ENCODE measurements at places on chromosomes 12 and 14. TPM values are rescaled to one million over a fixed set of nuclear protein-coding genes. Genes with fewer than 3 reads are reported as not detected.

Gene PLA2G1B
- total RNA-seq, result not detected

Gene GPX2
- not detected for total RNA-seq

Gene TMEM253
- not detected for total RNA-seq

Gene NR2C1
- 15.6 TPM for total RNA-seq

Gene PPFIBP1
- total RNA-seq, result 145 TPM

Gene KRT72
- total RNA-seq, result not detected

Gene KCNMB4
- total RNA-seq, result 3.9 TPM

Gene ZNF84
- 17.2 TPM for total RNA-seq

Gene TCL1B
- total RNA-seq, result not detected

Gene INHBC
- total RNA-seq, result not detected

Gene LGR5
- total RNA-seq, result not detected

Gene WNT1
- not detected for total RNA-seq

Gene IL26
- not detected for total RNA-seq

Gene SMCO2
- not detected for total RNA-seq

Gene VIPAS39
- total RNA-seq, result 36.0 TPM

Gene TGM1
- total RNA-seq, result 0.91 TPM

Gene GRIN2B
- not detected for total RNA-seq

Gene BAZ1A
- total RNA-seq, result 54.9 TPM

Gene OSBPL8
- 36.7 TPM for total RNA-seq

Gene KRT3
- not detected for total RNA-seq

Gene SIX1
- 0.97 TPM for total RNA-seq

Gene FOXG1
- not detected for total RNA-seq

Gene TNFAIP2
- total RNA-seq, result 35.7 TPM

Gene EXD2
- 22.3 TPM for total RNA-seq

Gene CFAP251
- 0.97 TPM for total RNA-seq
